Right ventricle myocardium inferior (tissue), 1 donor: ENCODE measurements at places on chromosomes 5 and 9.

- no peak for DNase-seq
Observed at GRCh38 chr5:170290498-170290897, 7.1 kb downstream of the LCP2 start.

GRCh38 chr9:98256756-98257155 lies 1.3 kb upstream of the TBC1D2 start:
- DNase-seq: no peak

DNA sequence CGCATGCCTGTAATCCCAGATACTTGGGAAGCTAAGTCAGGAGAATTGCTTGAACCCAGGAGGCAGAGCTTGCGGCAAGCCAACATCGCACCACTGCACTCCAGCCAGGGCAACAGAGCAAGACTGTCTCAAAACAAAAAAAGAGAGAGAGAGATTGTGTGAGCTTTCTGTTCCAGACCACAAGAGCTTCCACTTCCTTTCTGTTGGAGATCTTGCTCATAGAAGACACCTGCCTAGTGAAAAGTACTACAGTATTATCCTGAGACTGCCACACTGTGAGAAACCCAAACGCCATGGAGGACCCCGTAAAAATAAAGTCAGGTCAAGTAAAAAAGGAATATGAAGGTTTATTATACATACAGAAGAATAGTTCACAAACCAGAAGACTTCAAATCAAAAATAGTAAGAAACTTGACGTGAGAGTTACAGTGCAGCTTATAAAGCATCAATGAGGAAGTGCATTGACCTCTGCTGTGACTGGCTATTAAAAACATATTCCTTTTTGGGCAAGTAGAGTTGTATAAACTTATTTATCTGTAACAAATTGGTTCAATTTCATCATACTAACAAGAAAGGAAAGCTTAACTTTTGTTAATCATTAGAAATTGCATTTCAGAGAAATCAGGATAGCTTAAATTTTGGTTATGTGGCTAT lies 4.3 kb upstream of the EMB start:
- no peak for DNase-seq

DNA sequence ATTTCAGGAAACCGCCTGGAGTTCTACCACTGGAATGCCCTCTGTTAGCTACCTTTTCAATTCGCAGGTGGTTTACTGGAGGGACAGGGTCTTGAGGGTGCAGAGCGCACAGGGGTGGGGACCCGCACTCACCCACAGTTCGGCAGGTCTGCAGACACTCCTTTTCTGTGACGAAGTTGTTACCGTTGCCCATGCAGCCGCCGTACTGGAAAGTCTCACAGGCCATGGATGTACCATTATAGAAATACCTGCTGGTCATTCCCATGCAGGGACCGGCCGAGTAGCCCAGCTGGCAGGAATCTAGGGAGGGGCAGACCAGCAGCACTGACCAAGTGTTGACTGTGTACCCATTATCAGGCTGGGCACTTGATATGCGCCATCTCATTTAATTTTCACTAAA lies 16.8 kb downstream of the AMBP start:
- DNase-seq: no peak

GRCh38 chr9:120532475-120532874 lies 47.5 kb downstream of the CDK5RAP2 start:
- no peak for DNase-seq
